ENCODE measurements at places on chromosomes 5 and 9.
A peak's percentile ranks its signal among the peaks of the same experiment; 100 is the strongest.

DNA sequence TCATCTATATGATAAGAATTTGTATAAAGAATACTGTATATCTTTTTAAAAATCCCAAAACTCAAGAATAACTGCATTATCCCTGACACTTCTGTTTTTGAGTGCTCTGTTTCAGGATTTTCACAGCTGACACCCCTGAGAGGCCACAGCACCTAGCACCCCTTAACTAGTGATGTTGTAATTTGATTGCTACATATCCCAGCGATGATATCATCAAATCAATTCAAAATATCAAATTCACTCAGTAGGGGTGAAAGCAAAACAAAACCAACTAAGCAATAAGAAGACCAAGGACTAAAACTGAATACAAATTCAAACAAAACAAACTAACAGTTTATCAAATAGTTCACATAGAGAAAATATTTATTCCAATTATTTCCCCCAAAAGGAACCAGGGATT, 184.3 kb downstream of the MCTP1 start:
- DNase-seq: no peak

GRCh38 chr5:38662090-38662489, 105.6 kb upstream of the LIFR start:
- DNase-seq: no peak

DNA sequence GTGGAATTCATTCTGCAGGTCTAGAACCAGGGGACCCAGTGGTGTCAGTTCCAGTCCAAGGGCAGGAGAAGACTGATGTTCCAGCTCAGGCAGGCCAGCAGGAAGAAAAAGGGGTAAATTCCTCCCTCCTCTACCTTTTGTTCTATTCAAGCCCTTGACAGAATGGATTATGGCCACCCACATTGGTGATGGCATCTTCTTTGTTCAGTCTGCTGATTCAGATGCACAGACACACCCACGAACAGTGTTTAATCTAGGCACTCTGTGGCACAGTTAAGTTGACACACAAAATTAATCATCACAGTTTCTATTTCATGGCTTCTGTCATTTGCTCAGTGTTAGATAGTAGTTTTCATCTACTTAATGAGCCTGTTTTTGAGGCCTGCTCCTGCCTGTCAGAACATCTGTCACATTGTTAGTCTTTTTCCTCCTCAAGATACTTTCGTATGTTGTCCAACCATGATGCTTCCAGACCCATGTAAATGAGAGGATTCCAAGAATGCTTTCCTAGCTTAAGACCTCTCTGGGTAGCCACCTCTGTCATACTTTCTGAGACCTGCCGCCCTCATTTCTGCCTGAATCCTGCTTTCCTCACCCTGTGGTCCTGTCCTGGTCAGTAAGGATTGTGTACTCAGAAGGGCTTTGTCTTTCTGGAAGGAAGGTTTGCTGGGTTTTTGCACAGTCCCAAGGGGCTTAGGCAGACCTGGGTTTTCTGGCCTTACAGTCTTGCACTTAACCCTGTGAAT, 72.5 kb downstream of the SPIN1 start:
- peak; percentile 17 for DNase-seq

GRCh38 chr9:93268551-93269314, 84.8 kb downstream of the WNK2 start:
- DNase-seq: no peak

- DNase-seq: no peak
These were observed 58.4 kb upstream of the IL17B start for GRCh38 chr5:149437391-149438040.

DNA sequence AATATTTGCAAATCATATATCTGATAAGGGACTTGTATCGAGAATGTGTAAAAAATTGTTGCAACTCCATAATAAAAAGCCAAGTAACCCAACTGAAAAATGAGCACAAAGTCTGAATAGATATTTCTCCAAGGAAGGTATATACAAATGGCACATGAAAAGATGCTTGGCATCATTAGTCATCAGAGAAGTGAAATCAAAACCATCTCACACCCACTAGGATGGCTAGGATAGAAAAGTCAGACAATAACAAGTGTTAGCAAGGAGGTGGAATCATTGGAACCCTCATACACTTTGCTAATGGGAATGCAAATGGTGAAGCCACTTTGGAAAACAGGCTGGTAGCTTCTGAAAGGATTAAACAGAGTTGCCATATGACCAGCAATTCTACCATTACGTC, 182.7 kb downstream of the ERCC6L2 start:
- DNase-seq: no peak

DNA sequence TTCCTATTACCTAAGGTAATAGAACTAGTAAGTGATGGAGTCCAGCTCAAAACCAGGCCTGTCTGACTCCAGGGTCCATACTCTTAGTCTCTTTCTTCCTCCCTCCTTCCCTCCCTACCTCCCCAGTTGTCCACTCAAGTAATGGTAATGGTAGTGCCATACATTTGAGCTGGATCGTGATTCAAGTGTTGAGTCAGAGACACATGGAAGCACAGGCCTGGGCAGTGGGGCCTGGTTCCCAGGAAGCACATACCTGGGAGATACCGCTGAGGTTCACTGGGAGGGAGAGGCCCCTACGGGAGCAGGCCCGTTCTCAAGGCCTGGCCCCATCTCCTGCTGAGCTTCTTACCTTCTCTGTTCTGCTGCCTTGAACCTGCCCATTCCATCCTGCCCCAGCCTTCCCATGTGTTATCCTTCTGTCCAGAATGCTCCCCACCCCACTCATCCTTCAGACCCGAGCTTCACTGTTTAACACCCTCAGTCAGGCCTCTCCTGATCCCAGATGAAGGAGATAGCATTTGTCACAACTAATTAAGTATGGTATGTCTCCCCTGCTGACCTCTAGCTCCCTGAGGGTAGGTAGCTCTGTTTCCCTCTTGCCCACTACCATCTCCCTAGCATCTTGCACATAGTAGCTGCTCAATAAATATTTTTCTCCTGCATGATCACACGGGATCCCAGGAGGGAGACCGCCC, 13.8 kb downstream of the URM1 start:
- DNase-seq: no peak

DNA sequence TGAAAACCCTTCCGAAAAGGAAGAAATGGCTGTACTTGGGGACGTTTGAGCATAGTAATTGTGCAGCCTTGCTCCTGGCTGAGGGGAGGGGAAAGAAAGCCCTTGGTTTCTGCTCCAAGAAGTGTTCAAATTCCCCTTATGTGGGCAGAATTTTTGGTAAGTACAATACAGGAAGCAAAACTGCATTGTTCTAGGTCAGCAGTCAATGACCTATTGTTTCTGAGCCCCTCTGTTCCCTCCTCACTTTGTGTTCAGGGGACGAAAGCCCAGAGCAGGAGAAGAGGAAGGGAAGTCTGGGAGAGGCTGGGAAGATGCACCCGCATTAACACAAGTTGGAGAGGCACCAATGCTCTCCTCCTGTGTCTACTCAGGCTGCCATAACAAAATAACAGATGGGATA, 11.9 kb downstream of the BASP1 start:
- DNase-seq: no peak

DNA sequence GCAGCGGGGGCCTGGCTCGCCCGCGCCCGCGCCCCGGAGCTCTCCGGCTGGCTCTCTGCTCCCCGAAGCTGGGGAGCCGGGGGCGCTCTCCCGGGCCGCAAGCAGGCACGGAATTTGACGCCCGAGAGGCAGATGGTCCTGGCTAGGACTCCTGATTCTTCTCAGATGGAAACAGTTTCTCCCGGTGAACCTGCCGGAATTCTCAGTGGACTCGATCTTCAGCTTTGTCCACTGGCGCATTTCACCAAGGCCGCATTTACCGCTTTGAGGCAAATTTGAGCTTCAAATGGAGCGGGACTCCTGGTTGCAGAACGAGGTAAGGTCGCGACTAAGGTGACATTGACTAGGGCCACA, 305.7 kb upstream of the KCNN2 start:
- no peak for DNase-seq

DNA sequence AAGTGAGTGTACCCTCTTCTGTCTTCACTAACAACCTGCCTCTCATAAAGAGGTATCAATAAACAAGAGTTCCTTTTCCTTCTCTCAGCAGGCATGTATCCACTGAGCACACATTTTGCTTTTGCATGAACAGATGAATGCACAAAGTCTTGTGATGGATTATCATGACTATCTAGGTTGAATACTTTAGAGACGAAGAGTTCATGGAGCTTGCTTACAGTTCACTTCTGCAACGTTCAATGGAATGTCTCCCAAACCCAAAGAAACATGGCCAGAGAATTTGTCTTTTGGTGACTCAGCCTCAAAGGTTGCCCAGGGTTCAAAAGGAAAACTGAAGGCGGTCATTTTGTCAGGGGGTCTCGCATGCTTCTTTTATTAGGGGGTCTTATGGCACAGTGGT, 55.4 kb downstream of the BRINP1 start:
- DNase-seq: no peak

DNA sequence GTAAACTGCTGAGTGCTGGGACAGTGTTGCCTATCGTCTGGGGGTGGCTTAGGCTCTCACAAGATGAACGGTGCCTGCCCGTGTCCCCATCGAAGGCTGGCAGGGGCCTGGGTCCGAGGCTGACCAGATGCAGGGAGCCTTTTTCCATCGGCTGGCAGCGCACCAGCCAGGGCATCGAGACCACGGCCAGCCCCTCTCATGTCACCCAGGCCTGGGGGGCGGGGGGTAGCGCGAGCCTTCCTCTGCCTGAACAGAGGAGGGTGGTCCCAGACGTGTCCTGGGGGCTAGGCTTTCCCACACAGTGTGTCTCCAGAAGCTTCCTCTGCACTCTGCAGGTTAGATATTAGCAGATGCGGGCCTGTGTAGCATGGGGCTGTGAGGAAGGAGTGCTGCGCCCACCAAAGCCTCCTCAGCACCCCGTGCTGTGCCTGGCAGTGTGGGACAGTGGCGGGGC, 17.3 kb downstream of the FGD3 start:
- DNase-seq: no peak

Data from fibroblast of skin of right quadriceps (primary cell).